Substantia nigra (tissue), 51 donors: ENCODE measurements at places on chromosomes 12 and 14.
A peak's percentile ranks its signal among the peaks of the same experiment; 100 is the strongest.

GRCh38 chr14:96797582-96798349 lies 584 bp downstream of the VRK1 start:
- no peak for DNase-seq

GRCh38 chr14:96125536-96125935 lies 79.1 kb upstream of the BDKRB2 start:
- no peak for DNase-seq

DNA sequence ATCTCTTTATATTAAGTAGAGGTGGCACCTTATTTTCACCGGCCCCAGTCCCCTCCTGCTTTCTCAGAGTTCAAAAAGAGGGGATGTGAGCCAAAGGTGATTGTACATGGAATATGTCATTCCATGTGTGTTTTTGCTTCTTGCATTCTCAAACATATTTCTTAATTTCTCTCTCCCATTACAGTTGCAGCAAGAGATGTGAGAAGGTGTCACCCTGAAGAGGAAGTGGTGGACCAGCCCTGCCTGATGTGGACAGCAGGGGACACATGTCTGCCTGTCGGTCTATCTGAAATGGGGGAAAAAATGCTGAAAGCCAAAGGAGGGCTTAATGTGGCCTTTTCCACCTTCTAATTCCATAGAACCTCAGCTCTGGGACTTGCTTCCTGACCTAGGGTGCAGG lies 1.9 kb upstream of the FOXN3 start:
- no peak for DNase-seq

DNA sequence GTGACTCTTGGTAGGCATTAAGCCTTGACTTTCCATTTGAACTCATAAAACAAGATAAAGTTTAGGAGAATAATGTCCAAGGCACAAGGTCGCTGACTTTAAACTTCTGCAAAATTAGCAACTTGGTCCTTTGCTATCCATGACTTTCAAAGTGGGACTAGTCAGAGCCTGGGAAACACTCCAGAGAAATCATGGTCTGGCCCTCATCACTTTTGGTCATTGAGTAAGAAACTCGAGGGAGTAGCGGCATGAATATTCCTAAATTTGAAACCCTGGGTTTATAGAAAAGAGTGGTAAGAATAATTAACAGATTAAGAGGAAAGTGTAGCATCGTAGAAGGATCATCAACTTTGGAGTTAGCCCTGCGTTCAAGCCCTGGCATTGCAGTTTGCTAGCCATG lies 16.9 kb upstream of the APPL2 start:
- no peak for DNase-seq

DNA sequence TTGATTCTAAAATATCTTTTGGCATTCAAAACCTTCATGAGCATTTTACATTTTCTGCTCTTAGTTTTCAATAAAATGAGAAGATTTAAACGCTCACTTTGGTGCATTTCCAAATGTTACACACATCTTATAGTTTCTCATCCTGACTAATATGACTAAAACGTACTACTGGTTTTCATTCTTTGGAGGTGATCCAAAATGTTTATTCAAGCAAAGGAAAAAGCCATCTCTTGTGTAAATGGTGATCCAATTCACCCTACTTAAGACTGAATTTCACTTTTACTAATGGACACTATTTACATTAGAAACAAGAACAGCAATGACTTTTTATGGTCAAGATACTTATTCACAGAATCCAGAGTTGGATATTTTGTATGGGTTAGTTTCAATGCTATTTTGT lies 86.6 kb downstream of the KITLG start:
- DNase-seq: no peak

GRCh38 chr12:103350116-103350515 lies 145.7 kb downstream of the C12orf42 start:
- DNase-seq: no peak

GRCh38 chr12:13431041-13431440 lies 234.5 kb downstream of the EMP1 start:
- DNase-seq: no peak

DNA sequence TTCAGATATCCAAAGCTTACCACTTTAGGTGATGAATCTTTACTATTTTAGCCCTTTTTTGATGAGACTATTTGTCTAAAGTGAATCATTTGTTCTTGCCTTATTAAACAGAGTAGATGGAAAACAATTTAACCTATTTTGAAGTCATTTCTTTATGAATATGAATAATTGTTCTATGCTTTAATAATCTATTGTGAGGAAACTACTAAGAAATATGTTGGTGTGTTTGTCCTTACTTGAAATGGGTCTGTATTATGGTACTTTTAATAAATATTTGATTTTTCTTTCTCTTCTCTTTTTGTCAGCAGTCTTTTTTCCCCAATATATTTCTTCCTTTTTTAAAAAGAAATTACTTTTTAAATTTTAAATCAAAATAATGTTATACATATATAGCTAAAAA lies 24.4 kb downstream of the HSD17B6 start:
- DNase-seq: no peak

DNA sequence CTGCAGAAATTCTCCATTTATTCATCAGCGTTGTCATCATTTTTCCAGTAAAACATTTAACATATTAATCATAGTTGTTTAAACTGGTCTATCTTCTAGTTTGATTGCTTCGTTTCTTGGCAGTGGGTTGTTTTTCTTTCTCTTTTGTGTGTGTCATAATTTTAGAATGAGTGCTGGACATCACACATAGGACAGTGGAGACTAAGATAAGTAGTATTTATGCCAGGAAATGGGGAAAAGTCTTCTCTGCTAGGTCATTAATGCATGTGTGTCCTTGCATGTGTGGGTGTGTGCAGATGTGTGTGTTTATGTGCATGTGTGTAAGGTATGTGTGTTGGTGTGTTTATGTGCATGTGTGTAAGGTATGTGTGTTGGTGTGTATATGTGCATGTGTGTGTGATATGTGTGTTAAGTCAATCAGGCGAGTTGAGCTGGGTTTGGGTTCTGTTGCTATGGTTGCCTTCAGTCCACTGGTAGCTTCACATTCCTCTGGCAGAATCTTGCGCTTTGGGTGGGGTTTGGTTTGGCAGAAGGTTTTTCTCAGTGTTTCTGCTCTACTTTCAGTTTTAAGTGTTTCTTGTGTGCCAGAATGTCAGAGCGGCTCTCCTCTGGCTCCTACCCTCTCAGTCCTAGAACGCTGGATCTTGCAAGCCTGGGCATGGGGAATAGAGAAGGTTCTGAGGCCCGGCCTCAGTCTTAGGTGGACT lies 7.8 kb upstream of the ADGRD1 start:
- DNase-seq: no peak

DNA sequence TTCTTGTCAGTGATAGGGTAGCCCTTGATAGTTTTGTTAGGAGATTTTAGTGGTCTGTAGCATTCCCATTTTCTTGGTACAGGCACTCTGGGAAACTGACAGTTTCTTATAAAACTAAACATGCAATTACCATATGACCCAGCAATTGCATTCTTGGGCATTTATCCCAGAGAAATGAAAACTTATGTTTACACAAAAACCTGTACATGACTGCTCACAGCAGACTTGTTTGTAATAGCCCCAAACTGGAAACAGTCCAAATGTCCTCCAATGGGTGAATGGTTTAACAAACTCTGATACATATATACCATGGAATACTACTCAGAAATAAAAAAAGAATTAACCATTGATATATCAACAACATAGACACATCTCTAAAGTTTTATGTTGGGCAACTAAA lies 75.5 kb downstream of the BORCS5 start:
- DNase-seq: no peak

DNA sequence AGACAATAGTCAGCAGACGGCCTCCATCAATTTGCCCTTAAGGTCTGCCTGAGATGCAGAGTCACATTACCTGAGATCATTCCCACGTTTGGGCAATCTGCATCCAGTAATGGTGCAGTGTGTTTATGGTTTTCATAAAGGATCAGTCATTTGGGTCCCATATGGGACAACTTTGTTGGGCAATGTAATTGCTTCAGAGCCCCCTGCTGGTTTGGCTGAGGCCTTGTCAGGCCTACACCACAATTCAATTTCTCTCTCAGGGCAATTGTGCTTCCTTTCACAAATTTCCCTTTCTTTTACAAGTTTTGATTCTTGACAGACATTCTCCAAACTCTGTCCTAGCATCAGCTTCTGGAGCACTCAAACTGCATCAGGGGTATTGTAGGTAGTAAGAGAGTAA lies 191.2 kb upstream of the SSTR1 start:
- DNase-seq: no peak

GRCh38 chr12:51395283-51396230 lies 4.4 kb upstream of the GALNT6 start:
- DNase-seq: no peak

GRCh38 chr12:68623984-68624383 lies 13.3 kb downstream of the RAP1B start:
- DNase-seq: no peak

GRCh38 chr14:75127903-75128595 lies 1.2 kb upstream of the NEK9 start:
- DNase-seq: no peak

DNA sequence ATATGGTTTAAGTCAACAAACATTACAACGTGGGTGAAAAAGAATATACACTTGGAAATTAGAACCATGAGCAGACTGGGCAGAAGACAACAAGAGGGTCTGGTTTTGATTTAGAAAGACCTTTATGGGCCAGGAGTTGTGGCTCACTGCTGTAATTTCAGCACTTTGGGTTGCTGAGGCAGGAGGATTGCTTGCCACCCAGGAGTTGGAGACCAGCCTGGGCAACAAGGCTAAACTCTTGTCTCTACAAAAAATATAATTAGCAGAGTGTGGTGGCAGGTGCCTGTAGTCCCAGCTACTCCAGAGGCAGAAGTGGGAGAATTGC lies 2.7 kb upstream of the NFKBIA start:
- DNase-seq: no peak

DNA sequence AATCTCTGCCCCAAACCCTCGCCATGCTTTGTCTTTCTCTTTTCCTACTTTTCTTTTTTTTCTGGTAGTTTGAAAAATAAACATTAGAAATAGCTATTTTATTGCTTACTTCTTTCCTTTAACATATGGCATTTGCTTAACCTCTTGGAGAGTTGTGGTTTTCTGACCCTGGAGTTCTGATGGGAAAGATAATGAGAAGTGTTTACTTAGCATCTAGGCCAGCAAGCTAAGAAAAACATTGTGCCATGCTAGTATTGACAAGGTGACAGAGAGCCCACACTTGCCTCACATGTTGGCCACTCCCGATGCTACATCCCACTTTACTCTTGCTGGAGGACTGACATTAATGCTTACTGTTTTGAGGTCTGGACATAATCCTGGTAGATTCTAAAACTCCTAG lies 886.2 kb downstream of the DIO2 start:
- no peak for DNase-seq

GRCh38 chr12:58148405-58148804 lies 207.0 kb downstream of the ATP23 start:
- DNase-seq: no peak

GRCh38 chr14:60563113-60563512 lies 54.2 kb downstream of the SIX6 start:
- DNase-seq: no peak

DNA sequence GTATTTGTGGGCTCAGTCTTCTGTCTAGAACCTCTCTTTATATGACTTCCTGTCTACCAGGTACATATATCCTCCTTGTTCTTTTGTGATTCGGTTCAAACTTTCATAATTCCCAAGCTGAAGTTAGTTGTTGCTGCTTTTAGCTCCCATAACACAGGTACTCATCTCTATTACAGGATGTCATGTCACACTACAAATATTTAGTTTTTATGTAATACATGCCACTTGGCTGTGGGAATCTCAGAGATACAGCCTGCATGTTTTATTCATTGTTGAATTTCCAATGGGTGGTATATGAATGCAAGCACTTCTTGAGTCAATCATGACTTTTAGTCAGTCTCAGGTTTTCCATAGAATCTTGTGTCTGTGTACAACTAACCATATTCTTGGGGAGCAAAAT lies 122.7 kb downstream of the SINHCAF start:
- DNase-seq: no peak

- no peak for DNase-seq
These were observed 222.6 kb downstream of the ADAMTS20 start for GRCh38 chr12:43329375-43329774.

- peak; percentile 70 for DNase-seq
These were observed 611 bp upstream of the DCAF11 start for GRCh38 chr14:24113801-24114531.

GRCh38 chr12:46244997-46245396 lies 23.8 kb downstream of the SLC38A1 start:
- no peak for DNase-seq

DNA sequence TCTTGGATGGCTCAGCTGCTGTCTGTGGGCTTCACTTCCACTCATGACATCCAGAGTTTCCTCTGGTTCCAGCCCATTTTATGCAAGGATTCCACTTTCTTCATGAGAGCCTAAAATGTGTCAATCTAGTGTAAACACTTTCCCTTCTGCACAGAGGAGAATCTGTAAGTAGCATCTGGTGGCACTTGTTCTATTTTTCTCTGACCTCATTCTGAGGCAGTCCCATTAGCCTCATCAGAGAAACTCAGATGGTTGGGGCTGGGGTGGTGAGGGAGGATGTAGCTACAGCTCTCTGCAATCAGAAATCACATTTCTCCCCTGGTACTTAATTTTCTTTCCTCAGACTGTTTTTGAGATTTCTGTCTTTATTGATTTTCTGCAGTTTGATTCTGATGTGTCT lies 81.6 kb downstream of the PRMT8 start:
- no peak for DNase-seq
